ENCODE measurements at places on chromosomes 3 and 15.
A peak's percentile ranks its signal among the peaks of the same experiment; 100 is the strongest.

GRCh38 chr15:63233667-63234423 lies 43.6 kb upstream of the APH1B start:
- no peak for DNase-seq

DNA sequence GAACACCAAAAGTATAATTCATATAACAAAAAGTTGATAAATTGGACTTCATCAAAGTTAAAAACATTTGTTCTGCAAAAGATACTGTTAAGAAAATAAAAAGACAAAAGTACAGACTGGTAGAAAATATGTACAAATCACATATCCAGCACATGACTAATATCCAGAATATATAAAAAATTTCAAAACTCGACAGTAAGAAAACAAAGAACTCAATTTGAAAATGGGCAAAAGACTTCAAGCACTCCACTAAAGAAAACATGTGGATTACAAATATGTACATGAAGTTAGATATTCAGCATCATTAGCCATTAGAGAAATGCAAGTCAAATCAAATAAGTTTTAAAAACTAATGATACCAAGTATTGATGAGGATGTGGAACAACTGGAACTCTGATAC lies 6.7 kb downstream of the GK5 start:
- DNase-seq: no peak

GRCh38 chr3:105353485-105354161 lies 13.1 kb upstream of the ALCAM start:
- DNase-seq: peak; percentile 34

DNA sequence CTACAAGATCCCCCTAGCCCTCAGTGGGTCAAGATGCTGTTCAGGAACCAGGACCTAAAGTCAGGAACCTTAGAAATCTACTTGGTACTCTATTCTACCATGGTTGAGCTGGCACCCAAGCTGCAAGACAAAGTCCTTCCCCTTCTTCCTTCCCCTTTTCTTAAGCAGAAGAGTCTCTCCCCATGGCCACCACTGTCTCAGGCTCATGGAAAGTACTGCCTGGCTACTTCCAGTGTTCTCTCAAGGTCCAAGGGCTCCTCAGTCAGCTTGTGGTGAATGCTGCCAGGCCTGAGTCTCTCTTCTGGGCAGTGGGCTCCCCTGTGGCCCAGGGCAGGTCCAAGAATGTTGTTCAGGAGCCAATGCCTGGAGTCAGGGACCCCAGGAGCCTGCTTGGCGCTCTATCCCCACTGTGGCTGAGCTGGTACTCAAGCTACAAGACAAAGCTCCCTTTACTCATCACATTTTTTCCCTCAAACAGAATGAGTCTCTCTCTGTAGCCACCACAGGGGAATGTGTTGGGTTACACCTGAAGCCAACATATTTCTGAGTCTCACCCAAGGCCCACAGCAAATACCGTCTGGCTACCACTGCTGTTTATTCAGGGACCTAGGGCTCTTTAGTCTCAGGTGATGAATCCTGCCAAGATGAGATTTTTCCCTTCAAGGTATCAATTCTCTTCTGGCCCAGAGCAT lies 18.1 kb upstream of the SLC27A2 start:
- no peak for DNase-seq

- no peak for DNase-seq
Observed at GRCh38 chr3:88301273-88301995, 151.7 kb downstream of the C3orf38 start.

GRCh38 chr3:72960812-72961518 lies 35.6 kb upstream of the PPP4R2 start:
- no peak for DNase-seq

- no peak for DNase-seq
Observed at GRCh38 chr3:72702390-72702789, 145.9 kb downstream of the SHQ1 start.

- DNase-seq: no peak
Observed at GRCh38 chr15:68966996-68967395, 36.7 kb downstream of the SPESP1 start.

DNA sequence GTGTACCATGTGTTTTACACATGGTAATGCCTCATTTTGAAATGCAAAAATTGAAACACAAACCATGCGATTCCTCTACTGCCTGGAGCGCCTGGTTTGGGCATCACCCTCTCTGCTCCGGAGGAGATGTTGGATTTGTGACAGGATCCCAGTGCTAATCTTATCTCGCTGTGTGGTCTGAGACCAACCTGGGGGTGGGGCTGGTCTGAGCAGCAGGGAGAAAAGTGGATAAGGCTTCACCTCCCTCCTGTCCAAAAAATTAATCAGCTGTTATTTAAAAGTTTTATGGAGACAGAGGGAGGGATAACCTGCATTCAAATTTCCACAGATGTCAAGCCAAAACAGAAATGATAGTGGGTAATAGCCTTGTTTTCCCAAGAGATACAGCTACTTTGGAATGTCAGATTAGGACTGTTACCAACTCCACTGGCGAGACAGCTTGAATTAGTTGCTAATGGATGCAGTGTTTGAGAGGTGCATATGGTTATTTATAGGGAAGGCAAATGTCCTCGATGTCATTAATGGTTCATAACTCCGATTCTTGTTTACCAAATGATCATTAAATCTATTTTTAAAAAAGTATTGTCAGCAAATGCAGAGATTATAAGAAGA lies 54.0 kb upstream of the SKOR1 start:
- DNase-seq: no peak

DNA sequence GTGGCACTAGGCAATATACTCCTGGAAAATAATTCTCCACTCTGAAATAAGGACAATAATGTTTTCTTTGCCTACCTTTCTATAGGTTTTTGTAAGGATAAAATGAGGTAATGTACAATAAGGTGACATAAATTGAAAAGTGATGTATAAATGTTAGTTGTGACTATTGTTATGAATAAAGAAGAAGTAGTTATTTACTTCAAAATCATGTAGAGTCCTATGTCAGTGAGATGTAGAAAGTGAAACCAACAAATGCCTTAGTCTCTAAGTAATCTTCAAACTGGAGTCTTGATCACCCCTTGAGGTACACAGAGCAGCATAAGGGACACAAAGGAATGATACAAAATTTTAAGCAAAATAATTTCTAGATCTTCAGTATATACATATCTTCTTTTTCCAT lies 60.3 kb upstream of the TP63 start:
- DNase-seq: no peak

DNA sequence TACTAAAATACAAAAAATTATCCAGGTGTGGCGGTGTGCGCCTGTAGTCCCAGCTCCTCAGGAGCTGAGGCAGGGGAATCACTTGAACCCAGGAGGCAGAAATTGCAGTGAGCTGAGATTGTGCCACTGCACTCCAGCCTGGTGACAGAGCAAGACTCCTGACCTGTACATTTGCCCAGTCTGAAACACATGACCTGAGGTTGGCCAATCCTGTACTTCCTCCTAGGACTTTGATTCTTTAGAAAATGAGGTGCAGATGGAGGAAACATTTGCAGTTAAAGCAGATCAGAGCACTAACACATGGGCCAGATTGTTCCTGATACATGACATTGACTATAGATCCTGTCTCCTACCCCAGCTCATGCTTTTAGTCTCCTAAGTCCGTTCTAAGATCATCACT lies 28.9 kb upstream of the LPP start:
- DNase-seq: no peak

DNA sequence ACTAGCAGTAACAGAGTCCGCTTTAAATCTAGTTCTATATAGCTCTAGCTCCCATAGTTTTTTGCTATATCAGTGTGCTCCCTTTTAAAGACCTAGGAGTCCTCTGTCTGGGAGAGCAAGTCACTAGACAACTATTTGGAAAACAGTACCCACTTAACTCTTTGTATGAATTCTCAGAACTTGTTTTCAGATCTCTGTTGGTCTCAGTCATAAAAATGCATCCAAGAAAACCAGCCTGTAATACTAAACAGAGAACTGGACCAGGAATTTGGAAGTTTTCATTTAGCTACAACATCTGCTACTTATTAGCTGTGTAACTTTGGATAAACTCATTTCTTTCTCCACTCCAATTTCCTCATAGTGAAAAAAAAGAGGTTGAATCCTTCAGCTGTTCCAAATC lies 56.9 kb upstream of the C3orf49 start:
- no peak for DNase-seq

DNA sequence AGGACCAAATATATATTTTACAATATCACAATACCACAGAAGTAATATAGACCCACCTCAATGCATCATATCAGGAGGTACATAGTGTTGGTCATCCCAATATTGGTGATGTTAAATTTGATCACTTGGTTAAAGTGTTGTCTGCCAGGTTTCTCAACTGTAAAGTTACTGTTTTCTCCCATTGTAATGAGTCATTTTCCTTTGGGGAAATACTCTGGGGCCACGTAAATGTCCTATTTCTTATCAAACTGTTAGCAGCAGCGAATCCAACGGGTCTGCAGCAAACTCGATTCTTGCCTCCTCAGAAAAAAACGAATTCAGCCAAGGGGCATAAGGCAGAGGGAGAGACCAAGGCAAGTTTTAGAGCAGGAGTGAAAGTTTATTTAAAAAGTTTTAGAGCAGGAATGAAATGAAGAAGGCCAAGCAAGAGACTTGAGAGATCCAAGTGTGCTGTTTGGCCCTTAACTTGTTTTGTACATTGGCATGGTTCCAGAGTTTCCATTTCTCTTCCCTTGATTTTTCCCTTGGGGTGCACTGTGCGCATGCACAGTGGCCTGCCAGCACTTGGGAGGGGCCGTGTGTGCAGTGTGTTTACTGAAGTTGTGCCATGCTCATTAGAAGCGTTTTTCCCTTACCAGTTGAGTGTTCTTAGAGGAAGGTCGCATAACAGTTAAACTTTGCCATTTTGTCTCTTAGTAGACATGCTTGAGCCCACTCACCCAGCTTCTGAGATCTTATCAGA lies 512.5 kb downstream of the AGBL1 start:
- no peak for DNase-seq

DNA sequence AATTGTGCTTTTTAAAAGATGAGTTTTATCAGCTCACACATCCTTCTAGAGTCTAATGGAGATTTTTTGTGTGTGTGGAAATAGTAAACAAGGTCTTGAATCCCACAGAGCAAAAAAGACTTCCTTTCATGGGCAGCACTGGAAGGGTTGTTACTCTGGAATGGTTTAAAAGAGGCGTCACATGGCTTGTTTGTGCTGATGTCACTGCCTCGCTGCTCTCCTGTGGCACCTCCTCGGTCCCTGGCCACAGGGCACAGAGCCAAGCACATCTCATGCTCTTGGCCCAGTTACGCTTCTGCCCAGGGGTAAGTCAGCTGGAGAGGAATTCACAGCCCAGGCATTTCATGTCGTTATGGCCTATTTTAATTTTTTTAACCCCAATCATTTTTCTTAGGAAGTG lies 53.2 kb downstream of the PGPEP1L start:
- DNase-seq: peak; percentile 71

GRCh38 chr15:37101980-37102304 lies 1.6 kb upstream of the MEIS2 start:
- DNase-seq: no peak

GRCh38 chr3:63950698-63951097 lies 38.5 kb upstream of the SCAANT1 start:
- no peak for DNase-seq

DNA sequence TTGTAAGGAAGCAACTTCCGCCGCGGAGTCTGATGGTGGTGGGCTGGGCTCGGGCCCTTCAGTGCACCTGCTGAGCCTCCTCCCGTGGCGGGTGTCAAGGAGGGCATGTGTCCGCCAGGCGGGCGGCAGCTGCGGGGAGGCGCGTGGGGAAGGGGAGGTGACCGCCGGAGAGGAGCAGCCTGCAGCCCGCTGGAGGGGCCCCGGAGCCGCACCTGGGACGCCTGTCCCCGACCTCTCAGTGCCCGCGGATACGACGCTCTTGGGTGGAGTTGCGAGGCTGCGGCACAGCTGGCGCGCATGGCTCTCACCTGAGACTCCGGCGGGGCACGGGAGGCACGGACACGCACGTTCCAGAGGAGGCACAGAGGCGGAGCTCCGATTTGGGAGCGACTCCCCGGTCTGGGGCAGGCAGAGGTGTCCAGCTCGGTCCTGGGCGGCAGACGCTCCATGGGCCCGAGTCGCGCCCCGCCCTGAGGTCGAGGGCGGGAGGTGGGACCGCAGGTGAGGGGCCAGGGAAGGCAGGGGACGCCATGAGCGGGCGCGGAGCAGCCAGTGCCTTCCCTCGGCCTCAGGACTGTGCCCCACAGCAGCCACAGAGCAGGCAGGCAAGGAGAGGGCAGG lies 50.2 kb upstream of the PRR20G start:
- DNase-seq: no peak

- no peak for DNase-seq
Observed at GRCh38 chr3:161796780-161797179, 300.2 kb downstream of the OTOL1 start.

GRCh38 chr3:17021614-17022013 lies 136.9 kb downstream of the PLCL2 start:
- DNase-seq: no peak

- no peak for DNase-seq
Observed at GRCh38 chr3:158460926-158461325, 110.1 kb upstream of the MLF1 start.

DNA sequence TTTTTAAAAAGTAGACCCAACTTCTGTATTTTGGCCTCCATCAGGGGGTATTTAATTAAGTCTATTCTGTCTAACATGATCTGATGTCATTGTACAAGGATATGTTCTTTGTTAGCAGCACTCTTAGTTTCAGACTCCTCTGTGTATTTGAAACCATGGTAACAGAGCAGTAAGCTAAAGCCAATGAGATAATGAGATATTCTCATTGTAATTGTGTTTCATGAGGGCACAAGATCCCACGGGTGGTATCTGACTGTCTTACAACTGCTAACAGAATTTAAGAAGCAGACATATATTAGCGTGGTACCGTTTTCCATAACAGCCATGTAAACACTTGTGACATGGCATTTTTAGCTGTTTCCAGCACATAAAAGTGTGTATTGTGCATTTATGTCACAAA lies 251.2 kb upstream of the VEPH1 start:
- DNase-seq: no peak

DNA sequence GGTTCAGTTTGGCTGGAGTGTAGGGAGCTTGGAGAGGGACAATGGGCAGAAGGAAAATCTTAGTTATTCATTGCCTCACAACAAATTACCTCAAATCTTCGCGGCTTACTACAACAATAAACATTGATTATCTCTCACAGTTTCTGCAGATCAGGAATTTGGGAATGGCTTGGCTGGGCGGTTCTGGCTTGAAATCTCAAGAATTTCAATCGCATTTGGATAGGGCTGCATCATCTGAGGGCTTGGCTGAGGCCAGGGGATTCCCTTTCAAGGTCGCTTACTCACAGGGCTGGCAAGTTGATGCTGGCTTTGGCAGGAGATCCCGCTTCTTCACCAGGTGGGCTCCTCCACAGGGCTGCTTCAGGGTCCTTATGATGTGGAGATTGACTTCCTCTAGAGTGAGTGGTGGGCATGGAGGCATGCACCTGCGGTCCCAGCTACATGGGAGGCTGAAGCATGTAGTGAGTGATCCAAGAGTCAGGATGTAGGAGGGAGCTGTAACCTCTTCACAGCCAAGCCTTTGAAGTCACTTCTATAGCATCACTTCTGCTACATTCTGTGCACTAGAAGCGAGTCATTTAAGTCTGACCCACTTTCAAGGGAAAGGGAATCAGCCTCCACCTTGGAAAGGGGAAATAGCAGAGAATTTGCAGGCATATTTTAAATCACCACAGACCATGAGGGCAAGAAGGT lies 63.1 kb downstream of the CDC25A start:
- DNase-seq: no peak

GRCh38 chr15:81531109-81531592 lies 157.1 kb upstream of the TMC3 start:
- no peak for DNase-seq
